ENCODE measurements at places on chromosomes 3 and 15.

GRCh38 chr3:155323063-155323666 is 29.7 kb upstream of the STRIT1 start:
- no peak for DNase-seq

GRCh38 chr3:62261121-62261520 is 112.2 kb downstream of the FEZF2 start:
- DNase-seq = no peak

GRCh38 chr15:80679804-80680175 is 15.3 kb upstream of the ABHD17C start:
- DNase-seq = no peak

DNA sequence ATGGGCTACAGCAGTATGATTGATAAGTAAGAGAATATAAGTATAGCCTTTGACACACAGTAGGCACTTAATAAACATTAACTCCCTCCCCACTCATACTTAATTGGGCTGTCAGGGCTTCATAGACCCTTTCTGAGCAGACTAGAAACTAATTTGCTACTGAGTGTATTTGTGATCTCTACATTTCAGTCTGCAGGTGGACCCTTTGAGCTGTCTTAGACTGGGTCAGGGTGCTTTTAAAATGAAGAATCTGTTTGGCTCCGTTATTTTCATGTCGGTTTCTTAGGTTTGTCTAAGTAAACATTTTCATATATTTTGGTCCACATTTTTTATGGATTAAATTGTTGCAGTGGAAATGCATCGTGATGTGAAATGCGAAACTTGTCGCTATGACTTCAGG is 50.3 kb upstream of the SELENOK start:
- no peak for DNase-seq

- no peak for DNase-seq
Observed at GRCh38 chr3:54917862-54918261, 10.0 kb downstream of the LRTM1 start.

DNA sequence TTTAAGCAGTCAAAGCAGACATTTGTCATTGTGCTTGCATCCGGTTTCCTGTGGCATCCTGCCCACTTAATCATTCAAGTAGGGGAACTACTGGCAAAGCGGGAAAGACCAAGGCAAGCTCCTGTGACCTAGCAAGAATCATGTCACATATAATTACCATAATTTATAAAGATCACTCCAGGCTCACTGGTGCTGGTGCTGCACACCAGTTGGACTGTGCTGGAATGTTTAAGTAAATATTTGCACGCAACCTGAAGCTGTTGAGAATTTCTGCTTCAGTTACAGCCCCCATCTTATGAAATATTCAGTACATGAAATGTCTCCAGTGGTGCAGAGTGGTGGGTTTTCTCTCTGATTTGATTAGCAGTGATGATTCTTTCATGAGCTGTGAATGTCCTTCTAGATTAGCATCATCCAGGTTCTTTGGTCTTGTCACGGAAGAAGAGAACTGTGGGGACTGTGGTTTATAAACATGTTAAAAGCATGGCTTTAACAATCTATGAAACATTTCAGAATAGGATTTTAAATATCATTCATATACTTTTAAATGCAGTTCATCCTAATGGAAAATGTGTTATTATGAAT is 621.3 kb upstream of the EPHA6 start:
- no peak for DNase-seq

DNA sequence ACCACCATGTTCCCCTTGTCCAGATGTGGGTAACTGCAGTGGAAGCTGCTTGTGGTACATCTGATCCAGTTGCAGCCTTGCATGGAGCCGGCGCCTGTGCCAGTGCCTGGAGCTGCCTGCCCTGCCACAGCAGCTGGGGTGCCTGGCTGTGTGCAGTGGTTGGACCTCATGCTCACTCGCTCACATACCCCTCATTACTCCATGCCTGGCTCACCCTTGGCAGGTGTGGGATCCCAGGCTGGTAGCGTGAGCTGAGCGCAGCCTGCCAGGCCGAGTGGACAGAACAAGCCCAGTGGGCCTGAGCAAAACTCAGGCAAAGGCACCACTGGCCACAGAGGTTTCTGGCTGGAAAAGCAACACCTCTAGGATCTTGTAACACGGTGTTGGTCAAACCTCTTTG is 35.7 kb downstream of the ROPN1B start:
- no peak for DNase-seq

DNA sequence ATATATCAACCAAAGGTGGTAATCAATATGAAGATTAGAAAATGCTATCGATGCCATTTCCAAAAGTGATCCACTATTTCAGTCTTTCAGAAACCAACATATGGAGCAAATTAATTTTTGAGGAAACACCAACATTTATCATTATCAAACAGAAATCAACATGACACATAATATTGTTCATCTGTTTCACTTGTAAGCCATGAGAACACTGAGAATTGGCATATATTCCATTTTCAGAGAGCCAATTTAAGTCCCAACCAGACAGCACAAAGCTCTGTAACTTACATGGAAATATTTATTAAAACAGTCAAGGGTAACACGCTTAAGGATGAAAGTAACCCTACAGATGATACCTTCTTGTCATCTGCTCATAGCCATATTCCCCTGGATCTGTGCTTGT is 37.6 kb upstream of the STRIT1 start:
- no peak for DNase-seq

GRCh38 chr15:73621286-73621826 is 11.8 kb downstream of the NPTN start:
- DNase-seq = no peak

GRCh38 chr15:69150336-69150735 is 10.1 kb upstream of the GLCE start:
- no peak for DNase-seq

- no peak for DNase-seq
Observed at GRCh38 chr15:40293905-40294895, 11.3 kb upstream of the ANKRD63 start.

DNA sequence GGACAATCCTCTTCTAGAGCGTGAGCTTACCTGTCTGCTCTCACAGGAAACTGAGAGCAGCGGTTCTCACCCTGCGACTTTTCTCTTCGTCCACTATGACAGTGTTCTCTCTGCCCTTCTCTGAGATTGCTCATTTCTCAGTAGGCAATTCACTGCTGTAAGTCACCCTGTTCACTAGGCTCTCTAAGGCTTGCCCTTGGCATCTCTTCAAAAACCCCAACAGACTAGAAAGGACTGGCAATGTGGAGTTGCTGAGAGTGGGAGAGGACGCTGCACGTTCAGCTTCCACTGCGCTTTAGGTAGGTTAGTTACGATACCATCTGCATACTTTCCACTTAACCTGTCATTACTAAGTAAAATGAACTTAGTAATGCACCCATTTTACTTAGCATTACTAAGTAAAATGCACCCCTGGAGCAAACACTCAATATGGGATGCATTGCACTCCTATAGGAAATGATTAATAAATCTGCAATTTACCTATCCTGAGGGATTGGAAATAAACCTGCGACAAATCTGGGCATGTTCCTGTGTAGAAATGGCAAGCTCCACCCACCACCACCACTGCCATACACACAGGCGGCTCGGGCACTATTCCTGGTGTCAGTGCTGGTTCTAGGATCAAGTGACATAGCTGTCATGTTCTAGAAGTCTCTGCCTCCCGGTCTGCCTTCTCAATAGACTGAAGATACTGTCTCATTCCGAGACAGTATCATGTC is 21.4 kb downstream of the XPC start:
- no peak for DNase-seq

- DNase-seq = no peak
Observed at GRCh38 chr15:87877822-87878542, 378.6 kb downstream of the NTRK3 start.

- DNase-seq = no peak
Observed at GRCh38 chr15:40902605-40903561, 8.6 kb downstream of the VPS18 start.

DNA sequence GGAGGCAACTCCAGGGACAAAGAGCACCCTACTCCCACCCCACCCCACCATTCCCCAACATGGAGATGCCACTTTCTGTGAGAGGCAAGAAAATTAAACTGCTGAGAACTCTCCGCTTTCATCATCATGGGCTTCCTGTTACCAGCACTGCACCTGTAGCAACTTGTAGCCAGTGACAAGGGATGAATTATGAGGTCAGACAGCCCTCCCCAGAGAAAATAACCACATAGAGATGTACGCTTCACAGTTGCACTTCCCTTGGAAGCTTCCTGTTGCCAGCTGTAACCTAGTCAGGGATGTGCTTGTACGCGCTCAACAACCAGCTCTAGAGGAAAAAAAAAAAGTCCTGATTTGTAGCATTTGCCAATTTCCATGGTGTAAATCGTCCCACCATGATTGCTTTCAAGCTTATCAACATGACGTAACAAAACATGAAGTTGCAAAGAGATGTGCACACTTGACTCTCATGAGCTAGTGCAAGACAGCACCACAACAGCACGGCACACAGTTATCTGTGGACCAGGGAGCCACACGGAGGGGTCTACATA is 145.4 kb downstream of the RAB11A start:
- DNase-seq = no peak

- DNase-seq = no peak
Observed at GRCh38 chr15:38684440-38685010, 119.9 kb upstream of the RASGRP1 start.

DNA sequence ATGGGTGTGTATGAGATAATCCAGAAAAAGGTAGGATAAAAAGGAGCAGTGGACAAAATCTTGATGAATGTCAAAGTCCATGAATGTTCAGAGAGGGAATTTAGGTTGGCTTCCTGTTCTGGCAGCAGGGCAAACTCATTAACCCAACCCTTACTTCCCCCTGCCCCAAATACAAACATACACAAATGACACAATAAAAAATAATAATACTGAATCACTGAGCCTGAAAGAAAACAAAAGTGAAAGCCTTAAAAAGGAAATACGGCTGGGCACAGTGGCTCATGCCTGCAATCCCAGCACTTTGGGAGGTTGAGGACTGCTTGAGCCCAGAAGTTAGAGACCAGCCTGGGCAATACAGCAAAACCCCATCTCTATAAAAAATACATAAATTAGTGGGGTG is 62.9 kb downstream of the GPR176 start:
- DNase-seq = no peak

DNA sequence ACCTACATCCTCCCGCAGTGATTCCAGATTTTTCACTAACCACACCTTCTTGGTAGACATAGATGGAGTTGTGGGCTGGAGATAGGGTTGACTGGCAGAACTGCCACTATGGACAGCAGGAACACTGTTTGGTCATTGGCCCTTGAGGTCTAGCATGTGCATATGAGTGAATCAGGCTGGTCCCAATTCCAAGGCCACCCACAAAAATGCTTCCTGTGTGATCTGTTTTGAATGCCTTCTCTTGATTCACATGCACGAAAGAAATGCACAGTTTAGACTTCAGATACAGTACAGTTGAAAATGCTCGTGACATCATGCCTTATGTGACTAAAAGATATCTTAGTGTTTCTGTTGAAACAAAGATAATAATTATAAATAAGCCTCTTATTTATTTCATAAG is 285.8 kb upstream of the SEMA6D start:
- DNase-seq = no peak

GRCh38 chr15:60595665-60596064 is 116.7 kb upstream of the ICE2 start:
- DNase-seq = no peak

- DNase-seq = no peak
Observed at GRCh38 chr3:34106879-34107278, 308.4 kb downstream of the PDCD6IP start.

GRCh38 chr3:58667704-58668103 is 1.1 kb upstream of the FAM3D start:
- no peak for DNase-seq

DNA sequence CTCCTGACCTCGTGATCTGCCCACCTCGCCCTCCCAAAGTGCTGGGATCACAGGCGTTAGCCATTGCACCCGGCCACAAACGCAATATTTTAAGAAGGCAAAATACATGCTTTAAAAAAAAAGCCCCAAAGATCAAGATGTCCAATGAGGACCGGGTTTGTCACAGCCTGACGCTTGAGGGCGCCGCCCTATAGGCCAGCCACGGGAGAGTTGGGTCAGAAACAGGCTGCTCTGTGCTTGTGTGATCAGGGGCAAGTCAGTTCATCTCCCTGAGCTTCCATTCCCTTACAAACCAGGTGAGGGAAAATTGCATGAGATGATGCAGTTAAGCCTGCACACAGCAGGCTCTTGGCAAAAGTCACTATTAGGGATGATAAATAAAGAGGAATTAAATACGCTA is 23.9 kb downstream of the FAM174B start:
- no peak for DNase-seq

GRCh38 chr3:194731506-194732073 is 45.9 kb downstream of the FAM43A start:
- no peak for DNase-seq

DNA sequence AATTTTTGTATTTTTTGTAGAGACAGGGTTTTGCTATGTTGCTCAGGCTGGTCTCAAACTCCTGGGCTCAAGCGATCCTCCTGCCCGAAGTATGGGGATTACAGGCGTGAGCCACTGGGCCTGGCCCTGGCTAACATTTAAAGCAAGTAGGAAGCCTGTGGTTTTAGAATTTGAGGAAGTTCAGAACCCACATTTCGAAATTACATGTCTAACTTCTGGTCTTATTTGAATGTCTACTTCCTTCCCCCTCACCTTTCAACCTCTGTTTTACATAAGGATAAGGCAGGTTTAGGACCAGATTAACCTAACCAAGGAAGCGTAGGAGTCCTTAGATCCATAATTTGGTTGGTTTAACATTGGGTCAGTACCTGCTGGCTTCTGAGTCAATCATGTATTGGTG is 120.5 kb upstream of the PROK2 start:
- DNase-seq = no peak

Measured in activated CD8-positive, alpha-beta memory T cell treated with anti-CD3 and anti-CD28 coated beads for 1 hour (primary cell).